ENCODE measurements at places on chromosomes 12 and 14.
A peak's percentile ranks its signal among the peaks of the same experiment; 100 is the strongest.

DNA sequence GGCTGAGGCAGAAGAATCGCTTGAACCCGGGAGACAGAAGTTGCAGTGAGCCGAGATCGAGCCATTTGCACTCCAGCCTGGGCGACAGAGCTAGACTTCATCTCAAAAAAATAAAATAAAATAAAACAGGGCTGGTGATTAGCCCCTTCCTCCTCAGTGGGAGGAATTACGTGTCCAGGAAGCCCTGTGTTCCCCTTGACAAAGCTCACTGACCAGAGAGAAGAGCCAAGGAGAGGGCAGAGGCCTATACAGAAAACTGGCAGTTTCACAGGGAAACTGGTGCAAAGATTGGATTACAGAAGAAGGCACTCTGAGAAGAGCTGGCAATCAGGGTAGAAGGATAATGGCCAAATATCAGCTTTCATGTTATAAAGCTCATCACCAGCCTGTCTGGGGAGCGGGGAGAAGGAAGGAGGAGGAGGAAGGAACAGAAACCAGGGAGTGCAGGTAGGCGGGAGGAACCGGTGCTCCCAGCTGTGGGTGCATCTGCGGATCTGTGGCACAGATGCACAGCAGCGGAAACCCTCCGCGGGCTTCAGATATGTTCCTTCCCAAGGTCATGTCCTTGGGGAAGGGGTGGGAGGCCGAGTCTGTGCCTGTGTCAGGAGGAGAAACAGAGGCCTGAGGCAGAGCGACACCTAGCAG, 6.7 kb downstream of the RAB15 start:
- DNase-seq, result no peak

DNA sequence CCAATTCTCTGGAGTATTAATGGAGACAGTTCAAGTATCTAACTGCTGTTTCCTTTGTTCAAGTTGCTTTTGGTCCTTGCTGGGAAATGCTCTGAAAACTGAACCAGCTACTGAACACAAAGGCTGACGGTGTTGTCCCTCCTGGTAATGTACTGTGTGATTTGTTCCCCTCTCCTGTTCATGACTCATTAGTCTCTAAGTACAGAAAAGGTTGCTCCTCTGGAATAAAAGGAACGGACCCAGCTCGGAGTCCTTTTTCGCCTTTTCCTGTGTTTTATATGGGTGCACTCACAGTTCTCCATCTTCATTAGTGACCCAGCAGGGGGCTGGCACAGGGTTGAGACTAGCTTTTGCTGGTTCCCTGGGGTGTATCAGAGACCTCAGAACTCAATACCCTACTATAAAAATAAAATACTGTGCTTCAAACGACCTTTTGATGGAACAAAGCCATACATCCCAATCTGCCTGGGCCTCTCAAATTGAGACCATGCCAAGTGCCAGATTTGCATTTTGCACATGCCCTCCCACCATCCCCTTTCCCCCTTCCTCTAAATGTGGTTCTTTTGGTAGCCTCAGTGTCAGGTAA, 269.7 kb downstream of the RAD51B start:
- no peak for DNase-seq

- DNase-seq, result no peak
These were observed 93.2 kb downstream of the SLC2A13 start for GRCh38 chr12:40012711-40013110.

DNA sequence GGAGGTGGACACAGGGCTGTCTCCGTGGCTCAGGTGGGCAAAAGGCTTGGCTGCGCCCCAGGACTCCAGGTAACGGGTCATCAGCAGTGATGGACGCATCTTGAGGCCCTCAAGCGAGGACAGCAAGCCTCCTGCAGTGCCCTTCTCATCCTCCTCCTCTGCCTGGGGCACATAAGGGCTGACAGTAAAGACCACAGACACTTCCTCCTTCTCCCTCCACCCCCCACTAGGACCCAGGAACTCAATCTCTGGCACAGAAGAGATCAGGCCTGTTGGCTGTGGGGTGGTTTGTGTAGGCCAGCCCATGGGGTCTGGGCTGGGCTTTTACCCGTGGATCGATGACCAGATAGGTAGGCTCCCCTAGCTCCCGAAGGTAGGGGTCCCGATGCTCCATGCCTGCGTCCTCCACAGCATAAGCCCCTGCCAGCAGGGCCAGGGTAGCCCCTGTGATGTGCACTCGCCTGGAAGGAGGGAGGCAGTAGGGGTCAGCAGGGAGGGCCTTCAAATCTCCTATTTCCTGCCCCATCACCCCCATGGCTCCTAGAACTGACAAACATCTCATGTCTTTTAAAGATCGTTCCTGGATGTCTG, 5.7 kb downstream of the ADCY4 start:
- DNase-seq, result no peak

DNA sequence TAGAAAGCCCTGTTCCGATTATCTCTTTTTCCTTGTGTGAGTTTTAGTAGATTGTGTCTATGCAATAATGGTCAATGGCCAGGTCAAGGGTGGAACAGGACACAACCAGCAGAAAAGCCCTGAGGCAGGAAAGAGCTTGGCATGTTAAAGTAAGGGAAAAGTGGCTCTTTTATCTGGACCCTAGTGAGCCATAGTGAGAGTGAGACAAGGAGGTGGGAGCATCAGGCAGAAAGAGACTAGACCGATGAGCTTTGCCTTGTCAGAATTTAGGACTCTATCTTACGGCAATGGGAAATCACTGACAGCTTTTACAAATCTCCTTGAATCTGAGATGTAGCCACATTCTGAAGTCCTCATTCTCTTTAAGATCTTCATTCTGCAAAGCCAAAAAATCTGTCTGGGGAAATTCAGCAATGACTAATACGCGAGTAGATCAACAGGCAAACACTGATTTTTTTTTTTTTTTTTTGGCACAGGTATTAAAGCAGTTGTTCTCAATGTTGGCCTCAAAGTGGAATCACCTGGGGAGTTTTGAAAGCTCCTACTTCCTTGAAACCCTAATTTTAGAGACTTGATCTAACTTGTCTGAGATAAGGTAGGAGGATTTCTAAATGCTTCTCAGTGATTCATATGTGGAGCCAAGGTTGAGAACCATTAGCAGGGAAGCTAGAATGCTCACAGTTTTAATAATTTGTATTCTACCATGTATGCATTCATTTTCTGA, 33.9 kb downstream of the TMEM19 start:
- DNase-seq, result no peak

- DNase-seq, result no peak
These were observed 1.1 kb upstream of the SDSL start for GRCh38 chr12:113420996-113421595.

GRCh38 chr12:121166356-121166755, 33.7 kb downstream of the P2RX7 start:
- DNase-seq, result no peak

GRCh38 chr12:12334367-12335040, 15.5 kb downstream of the MANSC1 start:
- DNase-seq, result peak; percentile 63

DNA sequence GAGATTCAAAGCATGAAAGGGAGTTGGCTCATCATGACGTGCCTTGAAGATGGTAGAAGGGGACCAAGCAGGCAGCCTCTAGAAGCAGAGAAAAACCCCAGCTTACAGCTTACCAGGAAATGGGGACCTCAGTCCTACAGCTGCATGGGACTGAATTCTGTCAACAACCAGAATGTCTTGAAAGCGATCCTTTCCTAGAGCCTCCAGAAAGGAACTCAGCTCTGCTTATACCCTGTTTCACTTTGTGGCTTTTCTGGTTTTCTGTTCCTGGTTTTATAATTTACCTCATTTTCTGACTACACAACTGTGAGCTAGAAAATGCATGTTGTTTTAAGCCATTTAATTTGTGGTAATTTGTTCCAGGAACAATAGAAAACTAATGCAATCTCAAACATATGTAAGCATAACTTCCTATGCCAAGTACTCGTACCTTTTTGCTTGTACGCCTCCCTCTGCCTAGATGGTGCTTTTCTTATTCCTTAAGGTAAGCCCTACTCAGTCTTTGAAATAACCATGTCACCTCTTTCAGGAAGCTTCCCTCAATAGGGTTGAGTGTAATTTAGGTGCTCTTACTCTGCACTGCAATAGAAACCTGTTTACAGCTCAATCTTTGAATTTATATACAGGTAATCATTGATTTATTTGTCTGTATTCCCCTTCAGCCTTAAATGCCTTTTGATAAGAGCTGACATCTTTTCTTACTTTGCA, 348.8 kb downstream of the TMEM117 start:
- DNase-seq, result no peak

- no peak for DNase-seq
These were observed 47.6 kb downstream of the PRICKLE1 start for GRCh38 chr12:42541965-42542364.

DNA sequence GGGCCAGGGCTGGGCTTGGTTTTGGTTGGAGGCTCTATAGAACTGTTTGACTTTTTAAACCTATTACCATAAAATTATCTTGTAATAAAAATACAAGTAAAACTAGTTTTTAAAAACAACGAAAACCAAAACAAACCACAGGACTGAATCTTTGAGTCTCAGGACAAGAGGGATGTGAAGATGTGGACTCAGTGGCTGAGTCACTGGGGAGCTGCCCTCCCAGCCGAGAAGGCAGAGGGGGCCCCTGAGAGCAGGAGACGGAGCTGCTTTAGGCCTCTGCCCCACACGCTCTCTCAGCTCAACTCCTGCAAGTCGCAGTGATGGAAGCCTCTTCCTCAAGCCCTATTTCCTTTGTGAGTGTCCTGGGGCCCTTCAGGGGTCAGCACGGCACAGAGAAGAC, 59.0 kb downstream of the CDC42BPB start:
- no peak for DNase-seq

GRCh38 chr12:3432868-3433267, 58.1 kb upstream of the PRMT8 start:
- no peak for DNase-seq

GRCh38 chr12:22924391-22924790, 299.4 kb downstream of the ETNK1 start:
- no peak for DNase-seq

DNA sequence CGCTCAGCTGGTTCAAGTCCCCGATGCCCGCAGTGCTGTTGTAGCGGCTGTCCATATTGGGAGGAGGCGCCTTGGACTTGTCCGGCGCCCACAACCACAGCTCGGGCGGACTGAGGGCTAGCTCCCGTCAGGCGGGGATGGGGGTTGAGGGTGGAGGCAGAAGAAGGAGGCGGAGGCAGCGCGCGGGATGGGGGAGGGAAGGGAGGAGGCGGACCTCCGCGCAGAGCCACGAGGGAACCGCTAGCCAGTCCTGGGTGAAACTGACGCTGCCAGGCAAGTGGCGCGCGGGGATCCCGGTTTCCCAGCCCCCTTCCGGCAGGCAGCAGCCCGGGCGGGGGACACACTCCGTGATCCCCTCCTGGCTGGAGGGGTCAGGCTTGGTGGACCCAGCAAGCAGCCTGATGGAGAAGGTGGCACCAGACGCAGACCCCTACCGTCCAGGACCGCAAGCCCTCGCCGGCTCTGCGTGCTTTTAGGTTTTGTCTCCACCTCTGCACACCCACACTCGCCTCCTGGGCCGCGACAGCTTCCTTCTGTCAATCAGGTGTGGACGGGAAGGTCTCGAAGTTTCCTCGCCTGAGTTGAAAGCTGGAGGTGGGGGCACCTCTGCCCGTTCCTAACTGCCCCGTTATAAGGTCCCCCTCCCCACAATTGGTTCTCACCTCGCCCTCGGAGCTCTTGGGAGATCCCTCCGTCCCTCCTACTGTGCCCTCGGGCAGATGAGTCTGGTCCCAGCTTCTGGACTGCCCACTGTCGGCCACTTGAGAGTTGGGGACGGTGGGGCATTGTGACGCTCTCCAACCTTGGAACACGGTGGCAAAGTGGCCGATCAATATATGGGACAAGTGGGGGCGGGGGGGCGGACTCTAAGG, at the start of gene CPNE8:
CPNE8 (minus strand) TSS at position 112 of the 872 bp plus-strand sequence; CDS start at position 55, 57 bp downstream.
- DNase-seq, result peak; percentile 33

DNA sequence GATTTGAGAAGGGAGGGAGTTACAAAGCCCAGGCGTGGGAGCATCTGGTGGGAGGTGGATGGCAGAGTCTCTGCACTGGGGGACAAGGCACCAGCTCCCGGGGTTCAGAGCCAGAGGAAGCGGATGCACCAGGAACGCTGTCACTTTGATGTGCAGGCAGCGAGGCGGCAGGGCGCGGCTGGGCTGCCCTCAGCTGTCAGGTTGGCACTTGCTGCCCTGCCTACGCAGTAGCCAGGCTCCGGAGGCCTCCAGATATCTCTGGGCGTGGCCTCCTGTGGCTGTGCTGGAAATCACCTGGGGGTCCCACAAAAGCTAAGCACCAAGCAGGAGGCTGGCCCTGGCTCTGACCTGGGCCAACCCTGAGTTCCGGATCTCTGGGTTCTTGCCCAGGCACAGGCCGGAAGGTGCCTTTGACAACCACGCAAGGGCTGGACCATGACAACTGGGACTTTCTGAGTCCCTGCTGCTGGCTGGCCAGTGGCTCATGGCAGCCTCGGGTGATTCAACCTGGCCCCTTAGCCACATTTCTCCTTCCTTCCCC, 62.1 kb upstream of the MAP1LC3B2 start:
- no peak for DNase-seq

- peak; percentile 42 for DNase-seq
These were observed 118.2 kb downstream of the GPR135 start for GRCh38 chr14:59346796-59347510.

DNA sequence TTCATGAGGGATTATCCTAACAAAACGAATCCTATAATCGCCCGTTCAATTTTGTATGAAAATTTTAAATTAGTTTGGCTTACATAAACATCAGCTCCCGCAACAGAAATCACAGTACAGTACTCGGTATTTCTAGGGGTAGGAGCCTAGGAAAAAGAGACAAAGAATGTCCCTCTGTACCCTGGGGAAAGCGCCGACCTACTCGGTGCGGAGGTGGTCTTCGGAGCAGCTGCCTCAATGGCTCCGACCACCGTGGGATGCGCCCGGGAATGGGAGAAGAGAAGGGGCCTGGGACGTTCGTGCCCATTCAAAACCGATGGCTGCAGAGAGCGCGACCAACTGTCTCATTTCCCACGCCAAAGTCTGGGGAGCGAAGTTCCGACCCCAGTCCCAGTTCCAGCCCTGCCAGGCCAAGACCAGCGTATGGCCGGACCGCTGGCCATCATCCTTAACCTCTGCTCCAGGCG, 618 bp downstream of the GNPNAT1 start:
- no peak for DNase-seq

GRCh38 chr12:25965682-25966081, 7.2 kb downstream of the RASSF8 start:
- DNase-seq, result no peak

DNA sequence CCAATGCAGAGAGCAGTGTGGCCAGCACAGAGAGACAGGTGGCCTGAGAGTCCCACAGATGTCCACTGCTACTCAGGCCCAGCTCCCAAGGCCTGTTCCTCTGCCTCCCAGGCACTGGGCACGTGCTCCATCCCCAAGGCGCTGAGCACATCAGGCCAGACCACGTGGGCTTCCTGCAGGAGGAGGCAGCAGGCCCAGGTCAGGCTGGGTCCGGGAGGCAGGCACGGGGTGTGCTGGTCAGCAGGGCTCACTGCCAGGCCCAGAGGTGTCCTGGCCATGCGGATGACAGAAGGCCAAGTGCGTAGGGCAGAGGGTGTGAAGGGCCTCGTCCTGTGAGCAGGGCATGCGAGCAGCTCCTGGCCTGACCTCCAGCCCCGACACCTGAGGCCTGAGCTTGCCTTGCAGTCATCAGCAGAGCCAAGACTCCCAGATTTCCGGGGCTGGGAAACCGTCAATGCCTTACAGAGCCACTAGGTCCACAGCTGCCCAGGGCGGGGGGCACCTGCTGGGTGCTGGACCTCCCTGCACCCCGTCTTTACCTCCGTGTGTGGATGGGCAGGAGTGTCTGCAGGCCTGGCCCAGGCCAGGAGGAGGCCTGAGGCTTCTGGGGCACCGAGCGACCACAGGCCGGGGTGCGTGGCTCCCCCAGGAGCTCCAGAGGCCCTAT, 14.9 kb downstream of the TRMT61A start:
- DNase-seq, result no peak

- DNase-seq, result no peak
These were observed 108.8 kb upstream of the RFLNA start for GRCh38 chr12:124185971-124186686.
